ENCODE measurements at places on chromosomes 5 and 9. TPM values are rescaled to one million over a fixed set of nuclear protein-coding genes. Genes with fewer than 3 reads are reported as not detected.

Gene BARX1
- not detected for polyA plus RNA-seq

Gene CCNJL
- 2.1 TPM for polyA plus RNA-seq

Gene AGXT2
- polyA plus RNA-seq = not detected

Gene SYK
- 1.8 TPM for polyA plus RNA-seq

Gene PAIP2
- polyA plus RNA-seq = 43.8 TPM

Gene TRIM36
- 2.2 TPM for polyA plus RNA-seq

Gene EFNA5
- 5.9 TPM for polyA plus RNA-seq

Gene SH2D3C
- not detected for polyA plus RNA-seq

Gene OBP2B
- not detected for polyA plus RNA-seq

Gene SLC12A2
- 12.4 TPM for polyA plus RNA-seq

Gene LRRTM2
- not detected for polyA plus RNA-seq
